GM23248 (cell line): ENCODE measurements at places on chromosomes 7 and 10.
A peak's percentile ranks its signal among the peaks of the same experiment; 100 is the strongest.

DNA sequence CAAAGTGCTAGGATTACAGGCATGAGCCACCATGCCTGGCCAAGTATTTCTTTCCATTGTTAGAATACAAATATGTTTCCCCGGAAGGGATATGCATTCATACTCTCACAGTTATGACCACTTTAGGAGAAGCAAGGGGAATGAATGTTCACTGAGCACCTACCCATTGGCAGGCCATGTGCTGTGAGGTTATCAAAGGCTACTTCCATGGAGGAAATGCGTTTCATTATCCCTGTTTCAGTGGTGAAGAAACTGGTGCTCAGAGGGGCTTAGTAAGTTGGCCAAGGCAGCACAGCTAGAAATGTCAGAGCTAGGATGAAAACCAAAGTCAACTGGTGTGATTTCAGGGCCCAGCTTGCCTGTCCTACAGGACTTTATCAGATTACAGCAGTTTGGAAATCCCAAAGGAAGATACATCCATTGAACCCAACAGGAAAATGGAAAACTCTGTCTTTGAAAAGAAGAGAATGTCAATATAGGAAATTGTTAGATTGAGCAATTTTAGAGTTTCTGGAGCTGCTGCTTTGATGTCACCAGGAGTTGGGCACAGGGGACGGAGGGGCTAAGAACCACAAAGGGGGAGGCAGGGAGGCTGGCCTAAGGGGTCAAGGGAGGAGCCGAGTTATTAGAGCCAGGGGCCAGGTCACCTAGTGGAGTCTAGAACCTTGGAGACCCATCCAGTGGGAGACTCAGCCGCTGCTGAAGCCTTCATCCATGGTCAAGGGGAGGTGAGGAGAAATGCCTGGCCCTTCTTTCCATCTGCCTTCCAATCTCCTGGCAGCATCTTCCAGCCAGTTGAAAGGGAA is 319.8 kb downstream of the FRMD4A start:
- no peak for DNase-seq

DNA sequence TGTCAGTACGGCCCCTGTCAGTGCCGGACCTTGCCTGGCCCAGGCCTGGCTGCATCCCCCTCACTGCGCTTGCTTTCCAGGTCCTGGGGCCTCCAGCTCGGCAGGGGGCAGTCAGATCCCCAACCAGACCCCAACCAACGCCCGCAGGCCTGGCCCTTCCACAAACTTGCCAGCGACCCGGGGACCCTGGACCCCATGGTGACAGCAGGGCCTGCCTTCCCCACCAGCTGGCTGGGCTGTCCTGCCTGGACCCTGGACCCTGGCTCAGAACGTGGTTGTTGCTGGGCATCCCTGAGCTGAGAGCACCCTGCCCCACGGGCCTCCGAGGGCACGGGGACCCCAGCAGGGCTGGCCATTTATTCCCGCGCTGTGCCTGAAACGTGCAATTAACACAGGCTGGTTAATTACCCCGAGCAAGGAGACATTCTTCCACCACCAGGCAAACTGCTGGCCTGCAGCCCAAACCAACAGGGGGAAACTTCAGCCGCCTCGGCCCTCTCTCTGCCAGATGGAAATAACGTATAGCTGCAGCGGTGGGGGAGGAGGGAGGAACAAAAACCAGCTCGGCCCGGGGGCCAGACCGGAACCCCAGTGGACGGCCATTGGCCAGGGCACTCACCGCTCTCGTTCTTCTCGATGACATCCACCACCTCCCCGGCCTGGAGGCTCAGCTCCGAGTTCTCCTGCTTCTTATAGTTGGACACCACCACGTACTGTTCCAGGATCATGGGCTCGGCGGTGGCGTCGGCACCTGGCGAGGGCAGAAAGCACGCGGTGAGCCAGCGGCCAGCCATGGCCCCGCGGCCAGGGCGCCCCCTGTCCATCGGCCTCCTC is 167.1 kb downstream of the NEURL1 start:
- DNase-seq: peak; percentile 74

GRCh38 chr10:130923596-130923995 is 387.9 kb downstream of the TCERG1L start:
- no peak for DNase-seq

DNA sequence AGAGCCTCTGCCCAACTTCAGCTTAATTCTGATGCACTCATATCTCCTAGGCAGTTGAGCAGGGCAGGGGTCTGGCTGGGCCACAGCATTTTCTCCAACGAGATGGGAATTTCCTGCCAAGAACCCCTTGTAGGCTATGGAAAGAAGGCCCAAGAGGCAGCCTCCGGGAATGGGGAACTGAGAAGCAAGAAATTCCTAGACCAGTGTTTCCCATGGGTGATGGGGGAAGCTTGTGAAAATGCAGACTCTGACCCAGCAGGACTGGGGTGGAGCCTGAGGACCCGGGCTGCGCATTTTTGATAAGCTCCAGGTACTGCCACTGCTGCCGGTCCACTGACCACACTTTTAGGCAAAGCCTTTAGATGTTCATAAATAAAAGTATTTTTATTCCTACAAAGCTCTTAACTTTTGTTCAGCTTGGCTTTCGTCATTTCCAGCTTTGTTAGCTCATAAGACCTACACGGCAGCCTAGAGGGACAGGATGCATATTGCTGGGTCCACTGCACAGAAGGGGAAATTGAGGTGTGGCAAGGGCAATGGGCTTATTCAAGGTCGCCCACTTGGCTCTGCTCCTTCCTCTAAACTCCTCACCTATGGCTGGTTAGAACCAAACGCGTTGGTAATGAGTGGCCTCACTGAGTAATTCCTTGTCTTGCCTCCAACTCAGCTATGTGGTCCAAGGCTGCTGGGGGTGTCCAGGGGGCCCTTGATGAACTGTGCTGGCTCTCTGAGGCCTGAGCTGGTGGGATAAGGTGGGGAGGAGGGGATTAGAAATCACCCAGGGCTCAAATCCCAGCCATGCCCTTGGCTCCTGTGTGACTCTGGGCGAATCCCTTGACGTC is 29.5 kb downstream of the ZCCHC24 start:
- DNase-seq: no peak

DNA sequence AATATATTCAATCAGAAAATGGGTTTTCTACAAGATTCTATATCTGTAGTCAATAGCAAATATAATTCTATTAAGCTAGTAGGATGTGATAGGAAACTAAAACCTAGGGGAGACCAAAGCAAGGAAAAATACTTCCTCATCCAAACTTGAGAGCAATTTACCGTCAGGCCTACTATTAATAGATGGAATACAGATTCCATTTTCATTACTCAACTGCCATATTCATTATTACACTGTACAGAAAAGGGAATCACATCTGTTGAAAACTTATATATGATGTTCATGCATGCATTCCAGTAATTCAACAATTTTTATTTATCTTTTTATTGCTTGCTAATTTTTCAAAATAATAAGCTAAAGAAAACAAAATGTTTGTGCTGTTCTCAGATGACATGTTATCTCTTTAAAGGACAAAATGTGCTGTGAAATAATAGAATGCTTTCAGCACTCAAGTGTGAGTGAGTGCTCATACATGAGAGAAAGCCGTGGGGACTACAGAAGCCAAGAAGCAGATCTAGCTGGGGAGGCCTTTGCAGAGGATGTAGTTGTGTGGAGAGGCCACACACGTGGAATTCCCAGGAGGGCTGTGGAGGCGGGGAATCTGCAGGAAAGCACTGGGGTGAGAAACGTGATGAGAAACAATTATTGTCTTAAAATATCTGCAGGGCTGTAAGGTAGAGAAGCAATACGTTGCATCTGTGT is 110.0 kb downstream of the EGFR start:
- peak; percentile 69 for DNase-seq

GRCh38 chr10:31754803-31755624 is 173.6 kb downstream of the ARHGAP12 start:
- peak; percentile 83 for DNase-seq

DNA sequence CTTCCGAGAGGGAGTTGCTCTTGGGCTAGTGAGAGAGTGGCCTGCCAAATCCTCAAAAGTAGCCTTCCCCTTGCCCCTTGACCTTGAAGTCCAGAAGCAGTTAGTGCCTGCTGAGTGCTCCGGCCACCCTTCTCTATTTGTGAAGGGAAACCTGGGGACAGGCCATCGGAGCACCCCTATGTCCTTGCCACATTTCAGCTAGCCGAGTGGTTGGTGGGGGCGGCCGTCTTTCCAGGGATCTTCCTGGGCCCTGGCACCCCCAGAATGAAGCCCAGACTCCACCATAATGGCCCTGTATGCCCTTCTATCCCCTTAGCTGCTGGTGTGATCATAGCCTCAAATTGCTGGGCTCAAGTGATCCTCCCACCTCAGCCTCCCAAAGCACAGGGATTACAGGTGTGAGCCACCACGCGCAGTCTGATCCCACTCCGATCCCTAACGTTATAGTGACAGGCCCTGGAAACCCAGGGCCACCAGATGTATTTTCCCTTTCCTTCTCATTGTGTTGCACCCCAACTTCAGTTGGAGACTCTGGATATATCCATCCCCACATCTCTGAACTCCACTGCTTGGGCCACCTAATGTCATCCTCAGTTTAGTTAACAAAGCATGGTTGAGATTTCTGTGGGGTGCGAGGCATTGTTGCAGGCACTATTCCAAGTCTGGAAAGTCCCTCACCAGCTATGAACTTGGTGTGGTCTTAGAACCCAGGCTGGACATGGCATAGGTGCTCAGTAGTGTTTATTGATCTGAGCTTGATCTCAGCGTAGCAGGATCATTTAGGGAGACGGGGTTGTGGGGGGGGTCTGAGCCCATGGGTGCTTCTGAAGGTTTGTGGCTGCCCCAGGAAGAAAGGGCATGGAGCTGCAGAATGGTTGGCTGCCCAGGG is 1.6 kb downstream of the TSPAN14 start:
- no peak for DNase-seq

- DNase-seq: peak; percentile 10
These were observed 5.3 kb downstream of the GLRX3 start for GRCh38 chr10:130141460-130141859.

- DNase-seq: no peak
These were observed 155.3 kb downstream of the SFMBT2 start for GRCh38 chr10:7255517-7255916.

DNA sequence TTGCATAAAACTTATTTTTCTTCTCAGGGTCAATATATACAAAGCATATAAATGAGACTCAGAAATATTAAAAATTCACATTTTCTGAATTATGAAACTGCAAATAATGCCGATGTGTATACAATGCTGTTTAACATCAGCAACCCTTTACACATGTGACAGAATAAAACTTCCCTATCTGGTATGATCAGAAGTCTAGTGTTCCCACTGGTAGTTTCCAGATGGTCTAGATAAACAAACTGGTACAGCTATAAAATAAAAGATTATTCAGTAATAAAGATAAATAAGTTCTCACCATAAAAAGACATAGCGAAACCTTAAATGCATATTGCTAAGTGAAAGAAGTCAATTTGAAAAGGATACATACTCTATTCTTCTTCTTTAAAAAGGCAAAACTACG is 7.9 kb downstream of the POLR1F start:
- DNase-seq: no peak

- no peak for DNase-seq
These were observed 22.8 kb upstream of the TARP start for GRCh38 chr7:38296059-38296857.

GRCh38 chr7:1609023-1609422 is 39.2 kb upstream of the PSMG3 start:
- DNase-seq: no peak

GRCh38 chr7:104963991-104964385 is 50.0 kb upstream of the KMT2E start:
- peak; percentile 42 for DNase-seq

- no peak for DNase-seq
These were observed 63.0 kb downstream of the GRID1 start for GRCh38 chr10:86303626-86304025.
